Endothelial cell of coronary artery (primary cell): ENCODE measurements at places on chromosomes 2 and 18. TPM values are rescaled to one million over a fixed set of nuclear protein-coding genes. Genes with fewer than 3 reads are reported as not detected.

SCN7A gene
- not detected in 2 replicates for total RNA-seq

DLGAP1 gene
- total RNA-seq, result 0.09 and 0.18 TPM in 2 replicates

DLX1 gene
- total RNA-seq, result under 0.01 TPM in 2 replicates

SS18 gene
- 75.4 and 85.4 TPM in 2 replicates for total RNA-seq

HAT1 gene
- 29.8 and 39.5 TPM in 2 replicates for total RNA-seq

HOXD13 gene
- total RNA-seq, result not detected in 2 replicates

SLC11A1 gene
- under 0.01 and 0.19 TPM in 2 replicates for total RNA-seq

ST3GAL5 gene
- total RNA-seq, result 11.2 and 19.7 TPM in 2 replicates

GPR55 gene
- total RNA-seq, result not detected in 2 replicates

DSEL gene
- total RNA-seq, result 7.8 and 13.4 TPM in 2 replicates

MALL gene
- total RNA-seq, result 21.3 and 37.5 TPM in 2 replicates

POTEJ gene
- total RNA-seq, result 0.09 TPM in 2 replicates

SEMA4C gene
- total RNA-seq, result 17.2 and 18.2 TPM in 2 replicates

ATP6V1B1 gene
- 0.28 TPM in 1 of 2 replicates, not detected in the other for total RNA-seq
